ENCODE measurements at places on chromosomes 12 and 14. TPM values are rescaled to one million over a fixed set of nuclear protein-coding genes. Genes with fewer than 3 reads are reported as not detected.

GRCh38 chr12:96526110-96526509 lies 36.7 kb downstream of the CFAP54 start:
- no peak overlapping the region for H3K27ac ChIP-seq
- H3K4me3 ChIP-seq = no peak overlapping the region
- no peak for DNase-seq
- peaks cover 20% of the 10 kb centered on the region for H3K4me1 ChIP-seq
- H3K27me3 ChIP-seq = no peaks in the 10 kb centered on the region

ERG28 gene
- total RNA-seq = 38.8 TPM

GRCh38 chr12:59452746-59453145 lies 143.1 kb upstream of the SLC16A7 start:
- no peaks in the 10 kb centered on the region for H3K27me3 ChIP-seq
- H3K27ac ChIP-seq = no peak overlapping the region
- no peaks in the 10 kb centered on the region for H3K36me3 ChIP-seq
- no peak for DNase-seq
- H3K4me1 ChIP-seq = no peaks in the 10 kb centered on the region

DNA sequence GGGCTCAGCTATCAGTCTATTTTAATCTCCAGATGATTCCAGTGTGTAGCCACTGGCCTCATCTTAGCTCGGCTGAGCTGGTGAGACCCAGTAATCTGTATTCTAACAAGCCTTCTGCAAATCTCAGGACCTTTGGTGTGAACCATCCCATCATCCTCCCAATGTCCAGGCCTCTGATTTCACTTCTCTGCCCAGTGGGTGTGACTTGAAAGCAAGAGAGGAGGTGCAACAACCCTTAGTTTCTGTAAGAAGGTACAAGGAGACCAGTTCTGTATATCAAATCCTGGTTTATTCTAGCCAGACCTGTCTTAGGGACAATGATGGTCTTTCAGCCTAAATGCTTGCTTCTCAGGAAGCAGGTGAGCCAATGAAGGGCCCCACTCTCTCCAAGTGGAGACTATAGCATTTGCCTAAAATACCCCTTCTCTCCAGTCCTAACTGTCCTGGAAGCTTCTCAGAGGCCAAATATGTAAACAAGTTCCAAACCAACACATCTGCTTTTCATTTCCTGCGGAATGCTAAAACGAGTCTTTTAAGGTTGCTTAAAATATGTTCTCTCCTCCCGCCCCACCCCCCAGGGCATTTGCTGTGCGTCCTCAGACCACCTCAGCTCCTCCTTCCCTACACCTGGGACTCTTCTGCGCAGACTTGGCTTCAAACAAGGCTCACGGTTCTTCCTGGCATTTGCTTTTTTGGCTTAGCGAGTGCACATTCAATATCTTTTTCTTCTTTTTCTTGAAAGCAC lies 78.4 kb upstream of the FUT8 start:
- no peak overlapping the region for H3K4me3 ChIP-seq
- H3K36me3 ChIP-seq = no peaks in the 10 kb centered on the region
- H3K27ac ChIP-seq = no peak overlapping the region
- DNase-seq = no peak

GRCh38 chr14:84401631-84402030 lies 1128.3 kb upstream of the FLRT2 start:
- H3K4me1 ChIP-seq = peaks cover 7% of the 10 kb centered on the region
- H3K27ac ChIP-seq = no peak overlapping the region
- no peak overlapping the region for H3K4me3 ChIP-seq
- no peaks in the 10 kb centered on the region for H3K36me3 ChIP-seq

GPR132 gene
- total RNA-seq = not detected

TM9SF1 gene
- 47.4 TPM for total RNA-seq

PPM1H gene
- total RNA-seq = 3.7 TPM

GRCh38 chr12:48980953-48981756 lies 3.0 kb downstream of the WNT1 start:
- no peak for DNase-seq
- peak overlapping the region; percentile 65 for H3K4me3 ChIP-seq
- H3K4me1 ChIP-seq = peaks cover 27% of the 10 kb centered on the region

GRCh38 chr14:102221026-102221425 lies 81.3 kb downstream of the WDR20 start:
- H3K27ac ChIP-seq = no peak overlapping the region
- H3K27me3 ChIP-seq = no peaks in the 10 kb centered on the region
- DNase-seq = no peak
- H3K36me3 ChIP-seq = peaks cover 6% of the 10 kb centered on the region
- H3K4me1 ChIP-seq = peaks cover 12% of the 10 kb centered on the region

GRCh38 chr12:88011755-88012154 lies 17.4 kb downstream of the C12orf50 start:
- H3K36me3 ChIP-seq = no peaks in the 10 kb centered on the region
- no peak overlapping the region for H3K4me3 ChIP-seq
- no peak for DNase-seq
- H3K4me1 ChIP-seq = no peaks in the 10 kb centered on the region

DNA sequence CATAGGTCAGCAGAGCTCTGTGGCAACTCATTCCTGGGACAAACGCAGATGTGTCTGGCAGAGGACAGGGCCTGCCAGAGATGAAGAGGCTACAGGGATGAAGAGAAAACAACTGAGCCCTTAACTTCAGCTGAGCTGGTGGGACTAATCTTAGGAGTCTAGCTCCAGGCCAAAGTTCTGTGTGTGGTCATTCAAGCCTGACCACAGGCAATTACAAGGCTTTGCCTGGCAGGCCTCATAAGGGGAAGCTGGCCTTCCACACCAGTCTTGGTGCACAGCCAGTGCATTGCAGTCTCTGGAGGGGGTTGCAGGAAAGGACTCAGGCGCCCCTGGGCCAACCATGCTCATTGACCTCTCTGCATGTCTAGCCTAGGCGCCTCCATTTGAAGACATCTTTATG lies 127.6 kb upstream of the DAAM1 start:
- no peaks in the 10 kb centered on the region for H3K27me3 ChIP-seq
- DNase-seq = no peak
- no peaks in the 10 kb centered on the region for H3K4me1 ChIP-seq
- H3K27ac ChIP-seq = no peak overlapping the region

CYP46A1 gene
- 3.0 TPM for total RNA-seq

All from neural crest cell (in vitro differentiated cells).